ENCODE measurements at places on chromosomes 7 and 10.

DNA sequence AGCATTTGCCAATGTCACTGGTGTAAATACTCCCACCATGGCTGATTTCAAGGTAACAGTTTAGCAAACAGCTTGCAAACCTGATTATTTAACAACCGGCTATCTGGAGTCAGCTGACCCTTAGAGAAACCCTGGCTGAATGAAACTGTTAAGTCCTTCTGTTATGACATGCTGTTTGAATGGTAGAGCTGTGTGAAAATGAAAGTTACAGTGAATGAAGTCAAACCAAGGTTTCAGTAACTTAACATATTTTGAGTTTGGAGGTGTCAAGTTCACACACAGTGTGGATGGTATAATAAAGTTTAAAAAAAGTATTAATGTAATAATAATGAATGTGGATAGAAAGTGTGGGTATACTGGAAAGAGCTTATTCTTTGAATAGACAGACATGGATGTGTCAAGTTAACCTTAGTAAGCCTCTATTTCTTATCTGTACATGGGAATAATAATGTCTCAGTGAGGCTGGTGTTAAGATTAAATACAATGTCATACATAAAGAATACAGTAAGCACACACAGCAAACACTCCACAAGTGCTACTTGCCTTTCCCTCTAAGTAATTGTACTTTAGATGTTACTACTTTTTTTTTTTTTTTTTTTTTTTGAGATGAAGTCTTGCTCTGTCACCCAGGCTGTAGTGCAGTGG lies 150.4 kb downstream of the TAX1BP1 start:
- DNase-seq = no peak

GRCh38 chr7:152086513-152086912 lies 61.0 kb downstream of the GALNT11 start:
- DNase-seq = no peak

DNA sequence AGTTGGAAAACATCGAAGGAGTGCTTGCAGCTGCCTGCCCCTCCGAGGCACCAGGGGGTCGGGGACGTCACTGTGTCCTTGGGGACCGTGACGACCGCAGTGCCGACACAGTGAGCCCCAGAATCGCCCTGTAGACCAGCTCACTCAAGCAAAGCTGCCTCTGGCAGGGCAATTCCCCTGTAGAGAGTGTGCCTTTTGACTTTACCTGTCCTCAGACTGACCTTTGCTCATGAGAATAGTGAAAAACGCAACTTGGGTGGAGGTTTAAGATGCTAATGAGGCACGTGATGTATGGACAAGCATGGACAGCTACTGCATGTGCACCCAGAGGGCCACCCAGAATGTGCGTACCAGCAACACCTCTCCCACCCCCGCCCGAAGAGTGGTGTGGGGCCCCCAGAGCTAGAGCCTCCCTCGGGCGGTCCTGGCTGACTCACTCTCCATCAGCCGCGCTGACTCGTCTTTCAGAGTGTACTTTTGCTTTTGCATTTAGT lies 271.9 kb downstream of the ADARB2 start:
- DNase-seq = no peak

DNA sequence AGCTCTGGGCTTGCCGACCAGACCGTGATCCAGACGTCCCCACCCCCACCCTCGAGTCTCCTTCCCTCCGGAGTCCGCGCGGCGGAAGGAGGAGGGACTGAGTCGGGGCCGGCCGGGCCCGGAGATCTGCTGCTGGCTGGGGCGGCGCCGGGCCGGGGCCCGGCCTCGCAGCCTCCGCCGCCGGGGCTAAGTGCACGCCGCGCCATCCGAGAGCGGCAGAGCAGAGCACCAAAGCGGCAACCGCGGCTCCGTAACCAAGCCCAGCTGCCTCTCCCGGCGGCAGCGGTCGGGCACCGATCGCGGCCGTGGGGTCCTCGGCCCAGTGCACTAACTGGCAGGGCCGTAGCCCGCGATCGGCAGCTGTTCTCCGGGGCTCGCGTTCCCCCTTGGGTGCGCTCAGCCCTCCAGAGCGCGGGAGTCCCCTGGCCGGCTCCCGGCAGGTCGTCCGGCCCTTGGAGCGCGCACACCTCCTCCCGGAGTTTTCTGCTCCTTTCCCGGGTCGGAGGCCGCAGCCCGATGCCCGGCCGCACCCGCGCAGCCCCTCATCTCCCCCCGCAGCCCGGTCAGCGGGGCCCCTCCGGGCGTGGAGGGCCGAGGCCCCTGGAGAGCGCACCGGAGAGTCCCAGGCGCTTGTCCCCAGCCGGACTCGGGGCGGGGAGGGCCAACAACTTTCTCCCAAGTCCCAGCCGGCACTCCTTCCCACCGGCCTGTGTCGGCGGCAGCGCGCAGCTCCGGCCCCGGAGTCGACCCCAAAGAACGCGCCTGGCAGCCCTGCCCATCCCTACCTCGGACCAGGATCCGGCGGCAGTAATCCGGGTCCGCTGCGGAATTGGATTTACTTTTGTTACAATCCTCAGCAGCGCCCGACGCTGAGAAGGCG lies 799 bp downstream of the VAX1 start:
- DNase-seq = no peak

GRCh38 chr10:76950354-76950753 lies 687.3 kb downstream of the KCNMA1 start:
- DNase-seq = no peak

GRCh38 chr10:76558586-76558985 lies 1079.0 kb downstream of the KCNMA1 start:
- no peak for DNase-seq

GRCh38 chr10:47261121-47261520 lies 38.9 kb upstream of the GDF10 start:
- DNase-seq = no peak

- DNase-seq = no peak
These were observed 14.6 kb upstream of the GPR26 start for GRCh38 chr10:123651421-123652047.

DNA sequence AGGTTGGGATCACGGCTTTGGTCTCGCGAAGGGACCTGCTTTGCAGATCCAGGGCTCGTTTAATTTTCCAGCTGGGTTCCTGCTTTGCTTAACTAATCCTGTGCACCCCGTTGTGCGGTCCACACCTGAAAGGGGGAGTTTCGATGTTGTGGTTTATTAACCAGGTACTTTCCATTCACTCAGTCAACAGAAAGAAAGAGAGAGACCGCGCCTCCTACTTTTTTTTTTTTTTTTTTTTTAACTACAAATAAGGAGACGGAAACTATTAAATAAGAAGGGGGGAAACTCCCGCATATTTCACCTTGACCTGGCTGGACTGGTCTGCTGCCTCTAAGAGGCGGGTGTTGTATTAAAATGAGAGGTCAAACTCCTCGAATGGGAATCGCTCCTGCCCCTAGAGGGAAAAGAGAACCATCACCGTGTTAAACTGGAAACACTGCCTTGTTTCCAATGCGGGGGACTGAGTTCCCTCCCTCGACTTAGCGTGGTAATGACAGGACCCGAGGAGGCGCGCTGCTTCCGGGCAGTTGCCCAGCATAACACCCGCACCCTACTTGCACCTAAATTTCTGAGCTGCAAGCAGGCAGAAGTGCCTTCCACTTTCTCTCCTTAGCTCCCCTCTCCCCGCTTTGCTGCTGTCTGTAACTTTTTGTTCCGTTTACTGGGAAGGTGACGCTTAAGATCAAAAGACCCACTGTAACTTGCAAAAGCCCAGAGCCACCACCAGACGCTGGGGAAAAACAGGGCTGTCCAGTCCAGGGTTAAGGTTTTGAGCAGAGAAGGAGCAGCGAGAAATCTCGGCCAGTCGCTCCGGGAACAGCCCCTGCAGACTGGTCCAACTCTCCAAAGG lies 1.1 kb upstream of the ITGB8 start:
- no peak for DNase-seq

DNA sequence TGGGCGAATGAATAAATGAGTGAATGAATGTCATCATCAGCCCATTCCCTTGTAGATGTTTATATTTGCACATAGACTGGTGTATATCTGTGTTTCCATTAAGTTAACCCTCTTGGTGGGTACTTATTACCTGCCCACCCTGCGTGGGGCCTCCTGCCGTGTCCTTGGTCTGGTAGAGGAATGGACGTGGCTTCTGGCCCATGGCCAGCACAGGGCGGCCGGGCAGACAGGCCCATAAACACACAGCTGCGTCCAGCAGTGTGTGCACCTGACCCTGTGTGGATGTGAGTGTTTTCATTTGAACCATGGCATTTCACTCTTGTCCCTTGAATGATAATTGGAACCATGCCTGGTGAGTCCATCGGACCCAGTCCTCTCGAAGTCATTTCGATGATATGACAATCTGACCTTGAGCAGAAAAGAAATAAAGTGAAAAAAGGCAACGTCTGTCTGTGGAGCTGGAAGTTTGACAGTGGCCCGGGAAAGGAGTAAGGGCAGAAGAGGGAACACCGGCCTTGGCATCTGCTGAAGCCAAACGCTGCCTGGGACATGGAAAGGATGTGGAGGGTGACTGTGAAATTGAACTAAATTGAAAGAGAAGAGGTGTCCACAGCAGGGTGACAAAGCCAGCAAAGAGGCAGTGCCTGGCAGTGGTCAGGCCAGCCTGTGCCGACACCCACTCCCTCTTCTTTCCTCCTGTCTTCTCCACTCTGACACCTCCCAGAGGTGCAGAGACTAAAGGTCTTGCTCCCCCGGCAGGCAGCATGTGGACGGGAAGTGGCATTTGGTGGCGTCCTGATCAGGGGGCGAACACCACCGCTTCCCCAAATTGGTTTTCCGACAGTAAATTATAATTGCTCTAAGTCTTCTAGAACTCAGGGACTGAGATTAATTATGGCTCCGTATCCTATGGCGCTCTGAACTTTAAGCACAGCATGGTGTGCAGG lies 199.0 kb upstream of the ZMIZ1 start:
- DNase-seq = no peak

DNA sequence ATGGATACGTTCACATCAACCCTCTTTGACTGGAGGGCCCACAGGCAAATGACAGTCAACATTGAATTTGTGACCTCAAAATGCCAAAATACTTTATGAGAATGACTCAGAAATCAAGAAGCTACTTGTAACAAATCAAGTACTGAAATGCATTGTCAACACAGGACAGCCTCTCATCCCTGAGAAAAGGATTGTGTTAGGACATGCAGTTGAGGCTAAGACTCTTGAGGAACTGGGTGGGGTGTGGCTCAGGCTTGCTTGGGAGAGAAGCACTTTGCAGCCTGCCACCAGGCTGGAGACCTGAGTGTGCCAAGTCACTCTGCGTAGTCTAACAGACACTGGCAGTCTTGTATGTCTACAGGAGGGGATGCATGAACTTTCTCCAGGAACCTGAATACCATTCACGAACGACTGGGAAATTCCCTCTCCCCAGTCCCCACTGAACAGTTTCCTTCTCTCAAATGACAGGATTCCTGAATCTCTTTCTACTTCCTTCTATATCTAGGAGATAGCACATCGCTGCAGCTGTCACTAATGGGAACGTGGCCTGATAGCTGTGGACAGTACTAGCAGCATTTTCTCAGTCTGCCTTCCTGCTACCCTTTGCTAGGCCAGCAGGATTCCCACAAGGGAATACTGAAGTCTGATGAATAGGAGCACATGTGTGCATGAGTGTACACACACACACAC lies 3.3 kb upstream of the SMO start:
- no peak for DNase-seq

DNA sequence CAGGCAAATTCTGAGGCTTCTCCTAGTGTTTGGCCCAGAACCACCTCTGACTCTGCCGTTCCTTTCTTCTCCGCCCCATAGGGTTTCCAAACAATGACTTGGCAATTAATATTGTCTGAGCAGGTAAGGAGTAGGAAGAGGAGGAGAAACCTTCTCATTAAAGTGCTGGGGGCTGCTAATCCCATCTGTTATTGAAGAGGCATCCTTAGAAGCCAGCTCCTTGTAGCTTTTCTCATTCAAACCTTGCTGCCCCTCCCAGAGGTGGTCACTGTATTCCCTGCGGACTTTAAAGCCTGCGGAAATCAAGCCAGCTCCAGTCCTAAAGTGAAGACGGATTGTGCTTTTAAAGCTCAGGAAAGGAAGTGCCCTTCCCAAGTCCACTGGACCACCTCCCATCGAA lies 1.4 kb upstream of the NKX1-2 start:
- no peak for DNase-seq

GRCh38 chr7:33258491-33258951 lies 129.2 kb downstream of the BBS9 start:
- no peak for DNase-seq

GRCh38 chr10:97195706-97196222 lies 10.0 kb upstream of the SLIT1 start:
- no peak for DNase-seq

DNA sequence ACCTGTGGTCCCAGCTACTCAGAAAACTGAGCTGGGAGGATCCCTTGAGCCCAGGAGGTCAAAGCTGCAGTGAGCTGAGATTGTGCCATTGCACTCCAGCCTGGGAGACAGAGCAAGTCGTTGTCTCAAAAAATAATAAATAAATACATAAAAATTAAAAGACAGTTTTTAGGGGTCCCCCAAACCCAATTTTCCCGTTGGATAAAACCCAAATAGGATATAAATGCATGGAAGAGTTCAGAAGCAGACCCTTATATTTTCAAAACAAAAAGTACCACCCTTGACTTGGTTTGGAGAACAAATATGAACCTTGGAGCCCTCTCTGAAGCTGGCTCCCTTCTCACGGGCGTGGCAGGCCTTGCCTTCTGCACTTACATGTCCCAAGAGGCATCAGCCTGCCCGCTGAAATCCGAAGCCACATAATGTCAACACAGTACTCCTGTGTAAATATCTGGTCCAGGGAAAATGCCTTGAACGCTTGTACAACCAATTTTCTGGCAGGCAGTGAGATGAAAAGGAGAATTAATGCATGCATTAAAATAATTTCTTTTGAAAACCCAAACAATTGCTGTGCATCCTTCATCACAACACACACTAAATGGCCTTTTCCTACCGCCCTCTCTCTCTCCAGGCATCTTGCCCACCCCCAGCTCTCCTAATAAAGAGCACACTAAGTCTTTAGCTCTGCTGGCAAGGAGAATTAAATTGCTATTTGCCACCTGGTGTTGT lies 46.4 kb upstream of the PARD3 start:
- DNase-seq = no peak

GRCh38 chr10:22148961-22149360 lies 68.9 kb downstream of the EBLN1 start:
- no peak for DNase-seq

- DNase-seq = no peak
These were observed 10.9 kb upstream of the NKX6-2 start for GRCh38 chr10:132796846-132797245.

GRCh38 chr10:59004392-59004791 lies 172.1 kb upstream of the PHYHIPL start:
- DNase-seq = no peak
